ENCODE measurements at places on chromosomes 3 and 15.

DNA sequence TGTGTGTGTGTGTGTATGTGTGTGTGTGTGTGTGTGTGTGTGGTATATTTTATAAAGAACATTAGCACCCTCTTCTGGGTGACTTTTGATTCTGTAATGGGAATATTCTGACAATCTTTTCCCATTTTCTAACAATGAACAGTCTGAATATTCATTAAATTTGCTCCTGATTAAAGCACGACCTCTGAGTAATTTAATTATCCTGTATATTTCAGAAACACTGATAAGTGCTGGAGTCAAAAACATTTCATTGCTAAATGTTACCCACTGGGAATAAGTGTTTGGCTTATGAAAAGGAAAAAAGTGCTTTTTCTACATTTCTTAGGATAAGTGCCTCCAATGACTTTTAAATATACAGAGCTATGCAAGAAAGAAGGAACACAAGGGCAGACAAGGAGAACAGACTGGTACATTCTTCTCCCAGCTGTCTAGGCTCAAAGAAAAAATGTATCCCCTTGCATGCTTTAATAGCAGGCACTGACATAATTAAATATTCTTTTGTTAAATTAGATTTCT lies 32.3 kb upstream of the SYNPR start:
- no peak for DNase-seq

- no peak for DNase-seq
These were observed 61.3 kb downstream of the NSMCE3 start for GRCh38 chr15:29208352-29208751.

- no peak for DNase-seq
These were observed 279.1 kb upstream of the THRB start for GRCh38 chr3:24773798-24774197.

DNA sequence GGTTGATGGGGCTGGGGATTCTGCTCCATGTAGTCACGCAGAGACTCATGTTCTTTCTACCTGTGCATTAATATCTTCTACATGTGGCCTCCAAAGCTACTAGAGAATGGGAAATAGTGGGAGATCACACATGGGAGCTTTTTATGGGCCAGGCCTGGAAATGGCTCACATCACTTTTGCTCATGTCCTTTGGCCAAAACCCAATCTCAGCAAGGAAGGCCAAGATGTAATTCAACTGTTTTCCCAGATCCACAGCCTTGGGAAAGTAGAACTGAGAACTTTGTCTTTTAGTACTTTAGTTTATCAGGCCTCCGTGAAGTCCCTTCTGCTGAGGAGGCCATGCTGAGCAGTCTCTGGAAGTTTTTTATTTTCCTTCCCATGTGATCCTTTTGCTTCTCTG lies 73.2 kb upstream of the SLC4A7 start:
- no peak for DNase-seq

DNA sequence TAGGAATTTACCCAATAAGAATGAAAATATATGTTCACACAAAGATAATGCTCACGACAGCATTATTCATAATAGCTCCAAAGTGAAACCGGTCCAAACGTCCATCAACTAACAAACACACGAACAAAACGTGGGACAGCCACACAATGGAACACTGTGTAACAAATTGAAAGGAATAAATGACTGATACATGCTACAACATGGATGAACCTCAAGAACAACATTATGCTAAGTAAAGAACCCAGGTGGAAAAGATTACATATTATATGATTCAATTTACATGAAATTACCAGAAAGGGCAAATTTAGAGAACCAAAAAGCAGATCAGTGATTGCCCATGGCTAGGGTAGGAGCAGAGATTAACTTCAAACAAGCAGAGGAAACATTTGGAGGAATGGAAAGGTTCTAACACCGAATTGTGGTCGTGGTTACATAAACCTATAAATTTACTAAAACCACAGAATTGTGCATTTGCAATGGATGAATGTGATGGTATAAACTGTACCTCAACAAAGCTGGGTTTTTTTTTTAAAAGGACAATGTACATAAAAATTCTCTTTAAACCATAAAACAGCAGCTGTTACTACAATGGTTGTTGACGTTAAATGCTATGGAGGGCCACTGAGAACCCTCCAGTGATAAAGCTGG lies 76.3 kb downstream of the XXYLT1 start:
- no peak for DNase-seq

- no peak for DNase-seq
These were observed 8.3 kb downstream of the GPR156 start for GRCh38 chr3:120276767-120277166.

DNA sequence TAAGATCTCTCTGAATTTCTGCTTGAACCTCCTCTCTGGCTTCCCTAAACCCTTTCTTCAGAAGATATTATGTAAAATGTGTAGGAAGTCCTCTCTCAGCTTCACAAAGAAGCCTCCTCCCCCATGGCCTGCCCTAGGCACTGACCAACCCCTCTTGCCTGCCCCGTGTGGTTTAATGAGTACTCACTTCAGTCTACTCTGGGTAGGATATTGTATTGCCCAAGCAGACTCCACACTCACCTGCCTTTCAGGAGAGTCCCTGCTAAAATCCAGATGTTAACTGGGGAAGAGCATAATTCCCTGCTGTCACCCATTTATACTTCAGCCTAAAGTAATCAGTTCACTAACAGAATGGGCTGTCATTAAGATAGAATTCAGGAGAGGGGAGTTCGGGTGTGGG lies 2.6 kb upstream of the AGBL1 start:
- DNase-seq, result no peak

DNA sequence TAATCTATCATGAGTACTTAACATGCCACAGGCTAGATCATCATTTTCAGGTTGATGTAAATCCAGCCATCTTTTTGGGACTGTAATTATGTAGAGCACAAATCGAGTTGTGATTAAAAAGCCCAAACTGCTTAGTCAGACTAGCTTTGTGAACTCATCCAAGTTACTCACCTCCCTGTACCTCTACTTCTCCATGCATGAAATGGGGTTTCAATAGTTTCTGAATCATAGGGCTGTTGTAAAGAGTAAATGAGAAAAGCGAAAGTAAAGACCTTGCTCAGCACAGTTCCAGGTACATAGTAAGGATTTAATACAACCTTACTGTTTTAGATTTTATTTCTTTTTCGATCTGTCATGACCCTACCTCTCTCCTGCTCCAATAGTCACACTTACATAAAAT lies 85.6 kb upstream of the GAP43 start:
- DNase-seq, result no peak

GRCh38 chr3:190019844-190020243 lies 100.9 kb downstream of the P3H2 start:
- no peak for DNase-seq

DNA sequence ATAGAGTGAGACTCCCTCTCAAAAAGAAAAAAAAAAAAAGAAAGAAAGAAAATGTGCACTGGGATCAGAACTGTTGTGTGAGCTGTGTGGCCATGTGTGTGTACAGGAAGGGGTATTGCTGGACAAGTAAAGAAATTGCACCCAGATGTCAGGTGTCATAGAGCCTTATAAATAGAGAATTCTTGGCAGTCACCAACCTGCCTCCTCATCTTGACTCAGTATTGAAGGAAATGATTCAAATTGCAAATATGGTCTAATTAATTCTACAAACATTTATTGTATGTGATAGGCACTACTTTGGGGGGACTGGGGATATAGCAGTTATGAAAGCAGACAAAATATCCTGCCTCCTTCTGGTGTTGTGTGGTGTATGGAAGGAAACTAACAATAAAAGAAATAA lies 243.8 kb upstream of the TTC14 start:
- DNase-seq, result no peak

DNA sequence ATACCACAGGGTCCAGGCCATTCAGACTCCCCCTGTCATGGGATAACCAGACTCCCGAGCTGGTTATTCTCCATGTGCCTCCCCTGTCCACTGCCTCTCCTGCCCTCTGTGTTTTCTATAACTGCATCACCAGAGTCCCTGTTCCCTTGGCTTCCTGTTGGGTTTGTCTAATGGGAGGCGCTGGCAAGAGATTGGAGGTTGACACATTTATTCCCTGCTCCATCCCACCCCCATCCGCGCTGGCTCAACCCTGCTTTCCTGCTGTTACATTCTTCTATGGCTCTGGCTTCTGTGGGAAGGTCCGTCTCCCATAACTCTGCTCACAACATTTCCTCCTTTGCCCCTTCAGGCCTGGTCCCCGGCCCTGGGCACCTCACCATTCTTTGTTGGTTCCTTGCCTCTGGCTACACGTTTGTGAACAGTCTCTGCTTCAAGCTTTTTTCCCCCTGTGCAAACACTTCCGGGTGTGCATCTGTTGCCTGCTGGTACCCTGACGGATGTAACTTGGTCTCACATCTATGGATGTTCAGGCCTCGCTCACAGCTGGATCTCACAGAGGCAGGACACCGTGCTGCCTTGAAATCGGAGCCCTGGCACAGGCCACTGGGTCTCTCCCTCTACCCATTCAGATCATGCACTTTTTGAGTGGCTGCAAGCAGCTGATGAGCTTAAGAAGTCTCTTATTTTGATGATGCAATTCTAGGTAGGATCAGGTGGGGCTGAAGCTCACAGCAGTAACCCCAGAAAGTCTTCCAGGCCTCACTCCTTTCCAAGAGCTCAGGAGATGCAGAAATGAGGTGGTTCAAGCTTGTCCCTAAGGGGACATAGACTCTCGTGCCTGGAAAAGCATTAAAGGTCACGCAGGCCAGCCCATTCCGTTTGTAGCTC lies 68.6 kb upstream of the ATP13A3 start:
- no peak for DNase-seq

GRCh38 chr3:171892457-171892856 lies 49.3 kb downstream of the TMEM212 start:
- no peak for DNase-seq

- no peak for DNase-seq
These were observed 346.6 kb downstream of the EPHB1 start for GRCh38 chr3:135141672-135142071.

GRCh38 chr3:131216330-131216729 lies 165.2 kb upstream of the NUDT16 start:
- DNase-seq, result no peak

DNA sequence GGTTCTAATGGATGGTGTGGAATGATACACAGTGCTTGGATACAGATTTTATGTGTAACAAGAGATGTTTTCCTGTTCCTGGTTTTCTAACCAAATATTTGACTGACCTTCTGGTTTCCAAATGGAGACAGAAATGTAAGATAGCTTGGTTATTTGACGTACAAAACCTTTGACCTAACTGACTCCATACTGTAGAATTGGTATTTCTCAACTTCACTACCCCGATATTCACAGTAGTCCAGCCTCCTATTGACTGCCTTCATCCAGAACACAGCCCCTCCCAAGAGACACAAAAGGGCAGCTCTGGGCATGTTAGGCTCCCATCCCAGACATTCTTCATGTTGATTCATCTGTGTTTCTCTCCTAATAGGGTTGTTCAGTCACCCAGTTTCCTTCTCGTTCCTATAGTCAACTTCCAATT lies 33.4 kb downstream of the MYO1E start:
- DNase-seq, result no peak
